ENCODE measurements at places on chromosomes 4 and X.
A peak's percentile ranks its signal among the peaks of the same experiment; 100 is the strongest.

DNA sequence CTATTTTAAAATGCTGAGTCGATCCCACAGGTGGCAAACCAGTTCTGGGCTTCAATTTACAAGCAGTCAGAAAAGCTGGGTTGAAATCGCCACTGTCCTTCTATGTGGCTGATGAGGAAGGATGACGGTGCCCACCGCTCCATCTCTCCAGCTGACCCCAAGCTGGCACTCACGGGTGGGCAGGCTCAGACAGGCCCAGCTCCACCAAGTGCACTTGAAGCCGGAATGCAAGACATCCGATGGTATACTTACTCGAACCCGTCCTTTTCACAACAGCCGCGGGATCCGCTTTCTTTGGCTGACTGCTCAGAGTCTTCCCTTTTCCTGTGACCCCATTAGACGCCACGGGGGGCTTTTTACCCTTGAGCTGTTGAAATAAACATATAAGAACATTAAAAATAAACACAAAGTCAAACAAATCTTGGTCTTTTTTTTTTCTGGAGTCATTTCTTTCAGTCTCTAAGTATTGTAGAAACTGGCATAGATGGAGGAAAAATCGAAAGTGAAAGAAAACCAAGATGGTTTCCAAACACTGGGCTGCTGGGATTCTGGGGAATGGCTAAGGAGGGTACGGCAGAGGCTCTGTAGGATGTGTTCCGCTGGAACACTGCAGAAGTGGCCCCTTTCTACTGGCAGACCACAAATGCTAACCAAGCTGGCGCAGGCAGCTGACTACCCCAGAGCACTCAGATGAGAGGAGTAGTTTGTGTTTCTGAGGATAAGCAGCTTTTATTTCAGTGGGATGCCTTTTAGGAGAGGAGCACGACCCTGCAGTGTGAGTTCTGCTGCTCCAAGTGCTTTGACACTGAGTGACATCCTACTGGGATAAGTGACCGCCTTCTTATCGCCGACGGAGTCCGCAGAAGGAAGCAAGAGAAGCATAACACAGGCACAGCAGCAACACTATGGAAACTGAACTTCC, 160.9 kb downstream of the AFAP1 start:
- DNase-seq = peak; percentile 4

GRCh38 chr4:150493851-150494250, 88.1 kb upstream of the MAB21L2 start:
- DNase-seq = no peak

DNA sequence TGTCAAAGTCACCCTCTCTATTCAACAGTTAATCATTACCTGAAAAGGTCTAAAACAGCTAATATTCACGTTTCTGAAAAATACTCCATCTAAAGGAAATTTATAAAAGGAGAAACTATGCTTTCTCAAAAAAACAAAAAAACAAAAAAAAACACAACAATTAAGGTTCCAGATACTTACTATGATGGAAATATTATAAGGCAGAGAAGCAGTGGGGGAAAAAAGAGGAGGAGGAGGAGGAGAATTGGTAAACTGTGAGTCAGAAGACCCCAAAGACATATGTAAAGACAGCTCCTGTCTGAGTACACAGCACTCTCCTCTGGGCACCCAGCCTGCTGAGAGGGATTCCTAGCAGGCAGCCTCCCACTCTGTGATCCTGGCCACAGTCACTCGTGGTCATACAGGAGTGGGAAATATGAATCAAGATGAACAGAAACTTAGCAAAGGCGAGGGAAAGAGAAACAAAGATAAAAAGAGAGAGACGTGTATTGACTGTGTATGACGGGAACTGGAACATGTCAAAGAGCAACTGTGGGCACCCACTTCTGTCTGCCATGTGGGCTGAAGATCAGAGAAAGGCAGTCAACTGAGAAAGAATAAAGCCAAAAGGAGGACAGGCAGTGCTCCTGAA, 12.5 kb downstream of the KLHL15 start:
- DNase-seq = no peak

GRCh38 chr4:152997771-152998487, 61.8 kb downstream of the FHDC1 start:
- no peak for DNase-seq

DNA sequence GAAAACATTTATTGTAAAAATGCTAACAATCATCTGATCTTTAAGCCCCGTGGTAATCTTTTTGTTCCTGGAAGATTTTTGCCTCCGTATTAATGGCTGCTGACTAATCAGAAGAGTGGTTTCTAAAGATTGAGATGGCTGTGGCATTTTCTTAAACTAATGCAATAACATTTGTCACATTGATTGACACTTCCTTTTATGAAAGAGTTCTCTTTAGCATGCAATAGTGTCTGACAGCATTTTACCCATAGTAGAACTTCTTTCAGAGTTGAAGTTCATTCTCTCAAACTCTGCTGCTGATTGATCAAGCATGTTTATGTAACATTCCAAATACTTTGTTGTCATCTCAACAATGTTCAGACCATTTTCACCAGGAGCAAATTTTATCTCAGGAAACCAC, 26.8 kb upstream of the UGT2B4 start:
- no peak for DNase-seq

DNA sequence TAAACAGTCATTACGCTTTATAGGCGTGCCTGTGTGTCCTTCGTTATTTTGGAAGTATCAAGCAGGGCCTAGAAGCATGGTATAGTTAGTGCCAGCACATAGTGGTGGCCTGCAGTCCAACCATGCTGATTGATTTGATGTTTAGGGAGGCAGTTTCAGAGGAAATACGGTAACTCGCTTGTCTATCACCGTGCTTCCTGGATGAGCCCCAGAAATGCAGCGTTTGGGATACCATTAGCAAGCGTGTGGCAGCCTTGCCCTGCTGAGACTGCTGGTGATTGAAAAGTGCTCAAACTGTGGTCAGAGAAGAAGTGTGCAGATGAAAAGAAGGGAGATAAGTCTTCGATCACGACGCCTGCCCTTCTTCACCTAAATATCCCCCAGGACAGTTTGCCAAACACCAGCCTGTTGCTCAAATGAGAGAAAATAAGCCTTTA, 158.4 kb downstream of the CHIC2 start:
- no peak for DNase-seq

- DNase-seq = no peak
Observed at GRCh38 chr4:11470438-11471045, 41.8 kb upstream of the HS3ST1 start.

DNA sequence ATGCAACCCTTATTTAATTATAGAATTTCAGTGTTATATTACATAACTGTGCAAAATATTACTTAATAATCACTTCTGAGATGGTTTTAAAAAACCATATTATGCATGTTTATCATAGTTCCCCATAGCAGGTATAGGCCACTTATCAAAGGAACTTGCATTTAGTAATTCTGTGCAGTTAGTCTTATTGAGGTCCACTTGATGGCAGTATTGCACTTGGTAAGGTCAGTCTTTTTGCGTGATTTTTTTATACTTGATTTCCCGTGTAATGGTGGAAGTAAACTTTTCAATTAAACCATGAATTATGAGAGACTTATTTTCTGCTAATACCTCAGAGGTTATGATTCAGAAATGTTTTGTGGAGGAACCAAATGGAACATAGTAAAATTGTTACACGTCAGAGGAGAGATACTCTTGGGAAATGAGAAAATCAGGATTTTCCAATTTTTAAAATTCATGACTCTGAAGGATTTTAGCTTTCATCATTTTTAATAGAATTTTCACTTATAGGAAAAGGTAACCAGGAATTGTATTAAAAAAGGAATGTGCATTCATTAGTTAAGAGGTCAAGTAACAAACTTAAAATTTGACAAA, 230.0 kb downstream of the CCSER1 start:
- DNase-seq = peak; percentile 42

- DNase-seq = no peak
Observed at GRCh38 chr4:179751669-179752068, 2309.4 kb upstream of the AGA start.
